ENCODE measurements at places on chromosomes 4 and X.

DNA sequence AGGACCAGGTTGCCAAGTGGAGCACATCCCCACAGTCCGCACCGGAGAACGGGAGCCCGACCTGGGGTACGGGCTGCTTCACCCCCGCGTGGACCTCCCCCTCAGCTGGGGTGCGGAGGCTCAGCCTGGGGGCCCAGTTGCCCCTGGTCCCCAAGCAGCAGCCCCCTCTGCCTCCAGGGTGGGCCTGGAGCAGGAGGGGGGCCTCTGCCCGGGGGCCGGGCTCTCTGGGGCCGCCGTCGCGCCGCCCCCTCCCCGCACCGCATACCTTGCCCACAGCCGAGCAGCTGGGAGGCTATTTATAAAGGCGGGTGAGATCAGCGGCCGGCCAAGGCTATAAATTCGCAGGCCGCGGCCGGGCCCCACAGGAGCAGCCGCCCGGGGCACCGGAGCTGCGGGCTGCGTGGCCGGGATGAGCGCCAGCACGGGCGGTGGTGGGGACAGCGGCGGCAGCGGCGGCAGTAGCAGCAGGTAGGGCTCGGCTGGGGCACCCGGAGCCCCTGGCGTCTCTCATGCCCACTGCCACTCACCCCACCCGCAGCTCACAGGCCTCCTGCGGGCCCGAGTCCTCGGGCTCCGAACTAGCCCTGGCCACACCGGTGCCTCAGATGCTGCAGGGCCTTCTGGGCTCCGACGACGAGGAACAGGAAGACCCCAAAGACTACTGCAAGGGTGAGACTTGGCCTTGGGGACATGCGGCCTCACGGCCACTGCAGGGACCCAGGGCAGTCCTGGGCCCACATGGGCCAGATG, at the start of gene SRPK3:
TSS of gene SRPK3 (plus strand) at position 364 of the 750 bp plus-strand sequence. CDS start at position 410, 46 bp downstream.
- no peak for DNase-seq

- DNase-seq, result no peak
Measured at GRCh38 chrX:8721536-8721935, 10.4 kb downstream of the ANOS1 start.

- no peak for DNase-seq
Measured at GRCh38 chrX:70552130-70552704, 107.6 kb downstream of the DLG3 start.

DNA sequence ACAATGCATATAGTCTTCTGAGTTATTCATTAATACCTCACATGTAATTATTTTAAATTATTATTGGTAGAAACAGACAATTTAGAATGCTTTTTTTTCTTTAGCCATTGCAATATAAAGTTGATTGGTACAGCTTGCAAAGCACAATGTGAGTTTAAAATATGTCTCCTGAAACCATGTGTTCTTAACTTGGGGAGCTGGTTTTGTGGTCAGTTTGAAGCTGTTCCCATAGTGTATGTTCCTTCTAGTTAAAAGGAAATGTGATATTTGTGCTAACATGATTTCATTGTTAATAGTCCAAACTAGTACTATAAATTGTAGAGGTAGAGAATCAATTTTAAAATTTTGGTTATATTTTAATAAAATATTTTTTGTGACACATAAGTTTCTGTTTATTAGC, 247.2 kb downstream of the BMPR1B start:
- DNase-seq, result no peak

DNA sequence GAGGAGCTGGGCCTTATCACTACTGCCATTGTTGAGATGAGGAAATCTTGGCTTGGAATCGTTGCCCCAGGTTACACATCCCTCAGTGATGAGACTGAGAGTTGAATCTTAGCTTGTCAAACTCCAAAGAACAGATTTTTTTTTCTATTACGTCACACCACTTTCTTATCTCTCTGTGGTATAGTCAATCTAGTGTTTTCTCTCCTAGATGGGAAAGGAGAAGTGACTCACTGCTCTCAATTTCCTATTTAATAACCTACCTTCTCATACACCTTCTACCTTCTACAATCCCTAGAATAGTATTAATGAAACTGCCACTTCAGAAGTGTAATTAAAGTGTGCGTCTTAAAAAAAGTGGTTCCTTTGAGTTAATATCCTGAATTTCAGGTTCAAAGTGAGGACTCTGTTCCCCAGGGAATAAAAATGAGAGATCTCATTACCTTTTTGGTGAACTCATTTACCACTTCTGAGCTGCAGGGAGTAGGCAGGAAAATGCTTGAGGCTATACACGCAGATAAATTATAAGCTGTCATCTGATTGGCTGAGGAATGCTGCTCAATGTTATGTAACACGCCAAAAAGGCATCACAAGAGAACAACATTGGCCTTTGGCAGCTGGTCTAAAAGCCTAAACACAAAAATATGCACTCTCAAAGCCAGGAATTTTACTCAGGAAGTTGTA, 59.3 kb downstream of the MAD2L1 start:
- no peak for DNase-seq

- DNase-seq, result no peak
Measured at GRCh38 chr4:44804301-44804700, 77.9 kb upstream of the GNPDA2 start.

DNA sequence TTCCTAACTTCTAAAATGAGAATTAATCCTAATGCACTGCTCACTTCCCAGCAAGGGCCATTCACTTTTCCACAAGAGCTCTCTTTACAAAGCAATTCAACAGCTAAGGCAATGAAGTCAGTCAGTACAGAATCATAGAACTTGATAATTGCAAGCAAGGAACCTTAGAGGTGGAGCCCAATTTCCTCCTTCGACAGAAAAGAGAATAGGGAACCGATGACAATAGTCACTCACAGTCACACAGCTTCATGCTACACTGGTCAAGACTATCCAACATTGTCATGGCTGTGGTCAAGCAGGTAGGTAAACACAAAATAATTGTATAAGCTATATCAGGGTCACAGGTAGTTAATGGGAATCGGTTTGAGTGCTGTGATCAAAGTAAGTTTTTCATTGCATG, 90.0 kb downstream of the ELOVL6 start:
- no peak for DNase-seq

GRCh38 chr4:141109983-141110382, 23.3 kb downstream of the RNF150 start:
- no peak for DNase-seq

DNA sequence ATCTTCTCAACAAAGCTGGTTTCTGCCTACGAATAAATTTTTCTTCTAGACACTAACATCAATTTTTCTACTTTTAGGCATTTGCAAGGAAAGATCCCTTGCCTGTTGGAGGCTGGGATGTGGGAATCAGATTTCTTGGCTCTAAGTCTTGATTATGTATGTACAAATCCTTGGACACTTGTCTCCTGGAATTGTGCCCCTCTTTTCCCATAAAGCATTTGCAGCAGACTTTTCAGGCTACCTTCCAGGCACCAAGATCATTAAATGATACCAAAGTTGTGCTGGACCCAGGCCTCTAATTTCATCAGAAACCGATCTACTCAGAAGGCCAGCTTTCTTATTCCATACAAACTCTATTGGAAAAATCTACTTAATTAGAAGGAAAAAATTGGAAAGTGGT, 339.5 kb upstream of the DIPK2B start:
- no peak for DNase-seq

DNA sequence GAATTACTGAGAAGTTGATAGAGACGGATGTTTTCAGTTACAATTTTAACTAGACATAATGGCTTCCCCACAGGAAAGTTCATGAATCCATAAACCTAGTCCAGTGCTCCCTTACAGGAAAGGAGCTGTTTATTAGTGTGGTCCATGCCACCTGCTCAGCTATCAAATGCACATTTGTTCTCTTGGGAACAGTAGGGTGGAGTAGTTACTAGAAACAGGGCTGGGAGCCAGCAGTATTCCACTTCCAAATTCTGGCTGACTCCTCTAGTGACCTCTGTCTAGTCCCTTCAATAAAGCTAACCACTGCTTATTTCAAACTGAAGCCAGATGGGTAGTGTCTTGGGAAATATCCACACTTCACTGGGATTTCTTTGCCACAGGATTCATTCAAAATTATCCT, 88.4 kb upstream of the TLL1 start:
- DNase-seq, result no peak

DNA sequence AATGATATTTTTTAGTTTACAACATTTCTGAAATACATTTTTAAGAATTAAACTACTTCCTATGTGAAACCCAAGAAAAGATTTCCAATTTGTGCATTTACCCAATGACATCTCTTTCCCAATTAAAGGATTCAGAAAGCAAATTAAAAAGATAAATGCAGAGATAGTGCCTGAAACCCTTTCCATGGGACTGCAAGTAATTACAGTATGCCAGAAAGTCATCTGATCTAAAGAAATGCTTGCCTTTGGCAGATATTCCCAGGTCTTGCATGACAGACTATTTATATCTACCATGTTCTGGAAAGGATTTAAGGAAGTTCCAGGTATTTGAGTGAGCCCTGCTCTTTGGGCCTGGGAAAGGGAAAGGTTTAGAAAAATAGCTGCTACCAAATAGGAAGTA, 41.6 kb upstream of the CXorf38 start:
- DNase-seq, result no peak

GRCh38 chrX:131729295-131729694, 185.4 kb downstream of the OR13H1 start:
- no peak for DNase-seq

DNA sequence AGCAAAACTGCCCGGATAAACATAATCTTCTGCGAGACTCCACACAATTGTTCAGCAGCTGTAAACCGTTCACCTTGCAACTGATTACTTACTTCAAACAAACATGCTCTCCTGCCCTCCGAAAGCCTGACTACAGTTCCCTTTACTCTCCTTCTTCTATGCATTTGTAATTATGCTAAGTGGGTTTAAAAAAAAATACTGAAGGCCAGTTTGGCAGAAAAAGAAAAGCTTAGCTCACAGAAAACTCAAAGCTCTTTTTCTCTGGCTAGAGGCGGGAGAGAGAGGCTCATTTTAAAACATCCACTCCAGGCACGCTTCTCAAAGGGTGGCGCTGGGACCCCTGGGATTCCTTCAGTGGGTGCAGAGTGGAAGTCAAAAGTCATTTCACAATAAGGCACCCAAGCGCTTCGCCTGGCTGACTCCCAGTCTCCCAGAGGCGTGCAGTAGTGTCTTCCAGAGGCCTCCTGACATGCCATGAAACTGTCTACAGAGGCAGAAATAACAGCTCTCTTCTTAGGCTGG, 1.9 kb downstream of the DHRSX start:
- DNase-seq, result no peak

DNA sequence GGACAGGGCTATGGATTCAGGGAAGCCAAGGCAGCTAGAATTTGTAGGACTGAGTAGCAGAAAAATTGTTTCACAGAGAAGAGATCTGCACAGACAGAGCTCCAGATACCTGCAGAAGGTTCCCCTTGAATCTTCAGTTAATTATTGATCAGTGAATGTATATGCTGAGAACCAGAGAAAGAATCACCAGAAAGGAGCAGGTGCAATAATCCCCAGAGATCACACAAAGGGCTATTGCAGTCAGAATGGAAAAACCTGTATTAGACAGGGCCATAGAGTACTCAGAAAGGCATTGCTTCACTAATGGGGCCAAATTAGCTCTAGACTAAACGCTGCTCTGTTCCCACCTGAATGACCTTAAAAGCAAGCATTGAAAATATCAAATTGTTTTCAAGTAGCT, 35.5 kb upstream of the SMAD1 start:
- DNase-seq, result no peak

DNA sequence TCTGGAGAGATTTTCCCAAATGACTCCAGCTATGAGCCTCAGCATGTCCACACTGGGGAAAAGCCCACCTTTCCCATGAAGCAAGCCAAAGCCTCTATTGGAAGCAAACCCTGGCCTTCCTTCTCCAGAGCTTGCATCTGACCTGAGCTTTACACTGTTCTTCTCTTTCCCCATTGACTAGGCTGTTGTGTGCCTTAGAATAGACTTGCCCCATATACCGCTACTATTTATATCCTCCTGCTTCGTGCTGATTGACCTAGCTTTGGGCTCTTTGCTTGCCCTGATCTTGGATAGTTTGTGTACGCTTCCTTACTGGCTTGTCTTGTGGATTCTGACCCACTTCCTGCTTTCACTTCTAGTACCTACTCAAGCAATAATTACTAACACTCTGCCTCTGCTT, 30.9 kb downstream of the FAM9B start:
- DNase-seq, result no peak

DNA sequence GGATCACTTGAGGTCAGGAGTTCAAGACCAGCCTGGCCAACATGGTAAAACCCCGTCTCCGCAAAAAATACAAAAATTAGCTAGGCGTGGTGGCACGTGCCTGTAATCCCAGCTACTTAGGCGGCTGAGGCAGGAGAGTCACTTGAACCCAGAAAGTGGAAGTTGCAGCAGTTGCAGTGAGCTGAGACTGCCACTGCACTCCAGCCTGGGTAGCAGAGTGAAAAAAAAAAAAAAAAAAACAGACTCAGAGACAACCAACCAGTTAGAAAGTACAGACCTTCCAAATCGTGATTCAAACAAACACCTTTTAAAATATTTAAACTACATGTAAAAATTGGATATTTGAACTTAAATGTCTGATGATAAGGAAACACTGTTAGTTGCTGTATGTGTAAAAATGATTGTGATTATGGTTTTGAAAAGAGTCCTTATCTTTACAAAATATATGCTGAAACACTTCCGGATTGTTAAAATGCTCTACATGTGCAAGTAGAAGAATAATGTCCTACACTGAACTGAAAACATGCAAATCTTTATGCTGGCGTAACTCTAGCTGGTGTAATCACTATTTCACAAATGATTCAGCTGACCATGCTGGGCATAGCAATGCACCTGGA, 37.8 kb downstream of the SH3KBP1 start:
- DNase-seq, result no peak

- no peak for DNase-seq
Measured at GRCh38 chr4:126582737-126583136, 1050.0 kb upstream of the INTU start.

DNA sequence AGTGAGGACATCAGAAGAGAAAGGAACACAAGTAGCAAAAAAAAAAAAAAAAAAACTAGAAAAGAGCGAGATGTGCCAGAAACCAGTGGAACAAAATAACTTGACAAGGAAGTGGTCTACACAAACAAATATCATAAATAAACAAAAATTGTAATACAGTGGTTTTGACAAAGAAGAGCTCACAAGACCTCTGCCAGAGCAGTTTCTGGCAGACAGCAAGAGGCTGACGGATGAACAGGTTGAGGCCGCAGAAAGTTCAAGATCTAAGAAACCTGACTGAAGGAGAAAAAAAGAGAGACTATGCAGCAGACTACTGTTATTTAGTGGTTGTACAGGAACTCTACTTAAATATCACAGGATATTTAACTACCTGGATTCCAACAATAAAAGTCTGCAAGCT, 66.2 kb downstream of the MAB21L2 start:
- DNase-seq, result no peak

DNA sequence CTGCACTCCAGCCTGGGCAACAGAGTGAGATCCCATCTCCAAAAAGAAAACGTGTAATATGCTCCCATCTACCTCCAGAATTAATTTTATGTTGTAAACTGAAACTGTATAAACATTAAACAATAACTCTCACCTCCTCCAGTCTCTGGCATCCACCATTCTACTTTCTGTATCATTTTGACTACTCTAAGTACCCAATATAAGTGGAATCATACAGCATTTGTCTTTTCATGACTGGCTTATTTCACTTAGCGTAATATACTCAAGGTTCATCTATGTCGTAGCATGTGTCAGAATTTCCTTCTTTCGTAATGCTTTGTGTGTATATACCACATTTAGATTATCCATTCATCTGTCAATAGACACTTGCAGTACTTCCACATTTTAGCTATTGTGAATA, 20.6 kb downstream of the F8 start:
- no peak for DNase-seq

GRCh38 chr4:110099638-110100037, 98.8 kb downstream of the ELOVL6 start:
- no peak for DNase-seq

GRCh38 chr4:61596606-61597340, 396.6 kb downstream of the ADGRL3 start:
- DNase-seq, result no peak

- no peak for DNase-seq
Measured at GRCh38 chr4:40157436-40157835, 39.4 kb upstream of the RHOH start.

Data from activated CD4-positive, alpha-beta T cell treated with anti-CD3 and anti-CD28 coated beads for 4 hours (primary cell).